ENCODE measurements at places on chromosomes 6 and 20. TPM values are rescaled to one million over a fixed set of nuclear protein-coding genes. Genes with fewer than 3 reads are reported as not detected.

DNA sequence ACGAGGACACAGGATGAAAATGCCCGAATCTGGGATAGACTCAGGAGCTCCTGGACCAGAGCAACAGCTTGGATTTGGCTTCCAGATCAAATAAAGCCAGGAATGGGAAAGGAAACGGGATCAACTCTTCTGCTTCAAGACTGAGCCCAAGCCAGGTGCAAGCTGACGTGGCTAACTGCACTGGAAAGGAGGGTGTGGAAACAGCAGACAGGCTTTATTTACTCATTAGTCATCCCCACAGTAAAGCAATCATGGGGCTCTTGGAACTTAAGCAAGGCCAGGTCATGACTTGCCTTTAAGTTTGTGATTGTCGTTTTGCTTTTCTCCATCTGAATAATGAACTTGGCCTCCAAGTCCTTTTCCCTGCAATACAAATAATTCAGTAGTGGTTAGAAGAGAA, 45.2 kb downstream of the KIF16B start:
- DNase-seq, result no peak

- no peak for DNase-seq
Measured at GRCh38 chr6:53994201-53994600, 117.0 kb upstream of the MLIP start.

DNA sequence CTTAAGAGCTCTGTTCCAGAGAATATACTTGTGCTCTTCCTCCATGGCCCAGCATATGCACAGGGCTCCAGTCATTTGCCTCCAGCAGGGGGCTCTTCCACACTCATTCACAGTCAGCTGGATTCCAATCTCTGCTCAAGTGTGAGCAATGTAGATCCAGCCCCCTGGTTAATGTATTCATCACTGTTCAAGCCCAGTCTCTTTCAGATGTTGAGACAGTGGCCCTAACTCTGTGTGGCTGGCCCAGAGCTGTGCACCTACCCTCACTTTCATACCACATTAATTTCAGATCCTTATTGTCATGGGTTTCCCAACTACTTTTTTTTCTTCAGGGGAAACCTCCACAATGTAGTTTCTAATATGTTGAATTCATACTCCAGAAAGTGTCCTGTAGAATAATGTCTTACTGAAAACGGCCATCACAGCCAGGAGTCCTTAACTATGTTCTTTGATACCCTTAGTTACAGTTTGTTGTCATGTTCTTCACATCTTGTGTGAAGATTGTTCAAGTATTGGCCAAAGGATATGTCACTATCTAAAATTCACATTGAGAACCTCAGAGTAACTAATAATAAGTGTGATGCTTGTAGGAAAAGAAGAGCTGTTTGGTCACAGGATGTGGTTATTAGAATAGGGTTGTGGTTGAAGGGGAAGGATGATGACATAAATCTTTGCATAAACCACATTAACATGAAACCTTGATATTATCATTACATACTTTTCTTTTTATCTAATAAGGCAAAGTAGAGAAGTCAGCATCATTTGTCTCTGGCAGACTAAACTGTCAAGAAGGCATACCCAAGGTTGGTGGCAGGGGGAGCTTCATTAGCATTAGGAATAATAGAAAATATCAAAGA, 14.4 kb upstream of the HLA-DQA1 start:
- peak; percentile 94 for DNase-seq

DNA sequence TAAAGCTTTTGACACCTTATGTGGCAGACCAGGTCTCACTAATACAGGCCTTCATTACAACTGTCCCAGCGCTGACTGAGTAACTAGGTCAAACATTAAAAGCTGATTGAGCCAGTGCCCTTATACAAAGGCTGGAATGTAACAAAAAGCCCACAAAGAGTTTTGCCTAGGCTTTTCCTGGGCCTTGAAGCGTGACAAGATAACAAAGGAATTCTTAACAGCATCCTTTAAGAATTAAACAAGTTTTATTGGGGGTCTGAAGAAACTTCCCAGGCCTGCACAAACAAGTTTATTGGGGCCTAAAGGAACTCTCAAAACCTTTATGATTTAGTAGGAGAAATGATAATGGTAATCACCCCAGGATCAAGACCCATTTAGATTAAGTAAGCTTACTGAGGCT, 267.6 kb upstream of the FAM83B start:
- DNase-seq, result no peak

- DNase-seq, result no peak
Measured at GRCh38 chr6:135801755-135802465, 49.6 kb upstream of the PDE7B start.

GRCh38 chr6:118383924-118384323, 164.2 kb upstream of the PLN start:
- DNase-seq, result no peak

GRCh38 chr6:6886171-6886885, 221.4 kb upstream of the RREB1 start:
- no peak for DNase-seq

DNA sequence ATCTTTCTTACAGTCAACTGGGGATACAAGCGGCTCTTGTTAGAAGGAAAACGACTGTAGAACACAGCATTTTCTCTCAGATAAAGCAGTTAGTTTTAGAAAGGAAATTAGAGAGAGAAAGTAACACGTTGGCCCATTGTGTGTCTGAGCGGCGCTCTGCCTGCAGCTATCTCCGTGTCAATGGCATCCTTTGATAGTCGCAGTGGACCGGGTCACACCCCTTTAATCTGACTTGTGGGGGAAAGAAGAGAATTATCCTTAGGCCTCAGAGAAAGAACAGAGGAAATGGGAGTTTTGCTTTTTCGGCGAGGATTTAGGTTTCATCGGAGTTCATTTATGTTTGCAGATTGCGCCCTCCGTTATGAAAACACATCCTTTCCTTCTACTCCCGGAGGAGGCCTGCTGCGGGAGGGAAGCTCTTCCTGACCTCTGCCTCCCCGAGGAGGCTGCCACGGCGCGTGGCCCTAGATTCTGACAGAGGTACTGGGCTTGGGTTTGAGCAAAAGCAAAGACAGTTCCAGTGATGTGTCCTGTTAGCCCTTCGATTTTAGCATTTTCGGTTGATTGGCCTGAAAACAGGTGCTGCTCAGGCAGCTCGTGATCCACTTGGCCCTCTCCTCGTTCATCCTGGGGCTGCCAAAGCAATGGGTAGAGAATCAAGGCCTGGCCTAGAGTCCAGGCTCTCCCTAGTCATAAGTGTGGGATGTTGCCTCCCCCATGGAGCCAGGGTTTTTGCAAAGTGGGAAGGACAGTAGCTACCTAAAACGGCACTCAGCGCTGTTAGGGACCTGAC, 74.9 kb downstream of the ZDHHC14 start:
- no peak for DNase-seq

DNA sequence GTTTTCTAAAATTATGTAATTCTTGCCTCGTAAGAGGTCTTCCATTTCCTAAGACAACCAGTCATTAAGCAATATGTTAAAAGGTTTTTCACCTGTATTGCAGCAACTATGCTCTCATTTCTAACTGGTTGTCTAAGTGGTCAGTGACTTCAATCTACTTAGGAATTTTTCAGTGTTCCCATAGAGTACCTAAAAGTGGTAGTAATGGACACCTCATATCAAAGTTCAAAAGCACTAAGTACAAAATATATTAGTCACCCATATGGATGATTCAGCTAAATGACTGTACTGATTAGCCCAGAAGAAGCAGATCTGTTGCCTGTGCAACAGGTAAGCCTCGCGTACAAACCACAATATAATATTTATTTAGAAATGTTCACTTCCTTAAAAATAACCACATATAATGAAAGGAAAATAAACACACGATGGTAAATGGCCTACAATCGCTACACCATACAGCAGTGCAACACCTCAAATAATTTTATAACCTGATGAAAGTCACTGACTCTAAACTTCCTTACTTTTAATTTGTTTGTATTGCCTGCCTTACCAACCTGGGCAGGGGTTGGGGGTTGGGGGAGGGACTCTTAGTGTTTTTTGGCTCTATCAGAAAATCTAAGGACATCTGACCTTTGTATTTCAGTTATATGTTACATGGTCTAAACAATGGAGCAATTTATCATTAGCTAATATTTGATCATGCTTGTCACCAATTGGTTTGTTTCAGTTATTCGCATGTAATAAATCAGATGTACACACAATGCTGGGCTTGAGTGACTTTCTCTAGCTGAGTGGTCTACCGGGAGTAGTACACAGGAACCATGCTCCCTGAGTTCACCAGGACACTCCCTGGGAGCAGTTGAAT, 105.9 kb downstream of the HIVEP2 start:
- no peak for DNase-seq

DNA sequence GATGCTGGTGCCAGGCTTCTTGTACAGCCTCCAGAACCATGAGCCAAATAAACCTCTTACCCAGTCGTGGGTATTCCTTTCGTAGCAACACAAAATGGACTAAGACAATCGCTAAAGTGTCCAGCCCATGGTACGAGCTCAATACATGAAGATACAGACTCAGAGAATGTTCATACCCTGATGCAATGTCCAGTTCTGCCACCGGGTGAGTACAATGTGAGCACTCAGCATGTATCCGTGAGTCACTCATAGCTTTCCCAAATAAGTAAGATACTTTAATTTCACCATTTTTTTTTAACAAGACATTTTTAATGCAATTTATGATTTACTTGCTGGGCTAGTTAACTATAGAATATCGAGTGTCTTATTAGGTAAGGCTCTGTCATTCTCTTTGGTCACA, 26.7 kb upstream of the PDE10A start:
- DNase-seq, result no peak

DNA sequence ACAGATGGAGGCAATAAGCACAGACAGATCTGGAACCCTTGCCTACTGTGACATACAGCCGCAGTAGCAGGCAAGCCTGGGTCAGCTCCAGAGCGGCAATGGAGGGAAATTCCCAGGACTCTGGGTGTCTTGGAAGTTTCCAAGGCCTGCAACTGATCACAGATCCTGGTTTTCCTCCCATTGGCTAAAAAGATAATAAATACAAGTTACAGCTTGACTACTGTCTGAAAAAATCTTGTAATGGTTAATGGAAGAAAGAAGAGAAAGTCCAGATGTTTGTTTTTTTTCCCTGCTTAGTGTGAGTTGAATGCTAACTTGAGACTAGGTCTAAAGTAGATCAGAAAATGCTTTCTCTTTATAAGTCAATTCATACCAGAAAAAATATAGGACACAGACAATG, 307.6 kb downstream of the ALDH8A1 start:
- DNase-seq, result no peak

DNA sequence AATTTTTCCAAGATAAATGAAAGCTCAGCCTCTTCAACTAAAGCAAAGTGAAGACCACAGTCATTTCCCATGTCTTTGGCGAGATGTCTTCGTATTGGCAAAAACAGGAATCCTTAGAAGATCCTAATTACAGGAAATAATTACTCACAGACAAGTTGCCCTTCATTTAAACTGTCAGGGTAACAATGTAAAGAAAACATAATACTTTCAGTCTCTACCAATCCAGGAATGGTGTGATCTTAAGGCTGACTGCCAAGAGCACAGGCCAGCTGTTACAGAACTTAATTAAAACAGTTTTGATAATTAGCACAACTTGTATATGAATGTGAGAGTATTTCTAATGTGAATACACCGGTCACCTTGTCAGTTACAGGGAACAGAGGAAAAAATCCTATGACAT, 292.2 kb downstream of the PACRG start:
- DNase-seq, result no peak

- peak; percentile 77 for DNase-seq
Measured at GRCh38 chr20:45823949-45824835, 2.9 kb downstream of the TNNC2 start.

GRCh38 chr20:10621149-10621548, 52.6 kb downstream of the JAG1 start:
- DNase-seq, result no peak

The OR12D3 gene
- polyA plus RNA-seq, result not detected

The SPATS1 gene
- polyA plus RNA-seq, result not detected

The RBM12 gene
- polyA plus RNA-seq, result 58.6 TPM

The SLC26A8 gene
- 0.01 TPM for polyA plus RNA-seq
